KG1 (cell line): ENCODE measurements at places on chromosomes 2 and 18.

GRCh38 chr2:210224591-210224940 is 681 bp downstream of the ACADL start:
- DNase-seq = no peak

GRCh38 chr2:184524551-184525382 is 73.6 kb upstream of the ZNF804A start:
- DNase-seq = no peak

DNA sequence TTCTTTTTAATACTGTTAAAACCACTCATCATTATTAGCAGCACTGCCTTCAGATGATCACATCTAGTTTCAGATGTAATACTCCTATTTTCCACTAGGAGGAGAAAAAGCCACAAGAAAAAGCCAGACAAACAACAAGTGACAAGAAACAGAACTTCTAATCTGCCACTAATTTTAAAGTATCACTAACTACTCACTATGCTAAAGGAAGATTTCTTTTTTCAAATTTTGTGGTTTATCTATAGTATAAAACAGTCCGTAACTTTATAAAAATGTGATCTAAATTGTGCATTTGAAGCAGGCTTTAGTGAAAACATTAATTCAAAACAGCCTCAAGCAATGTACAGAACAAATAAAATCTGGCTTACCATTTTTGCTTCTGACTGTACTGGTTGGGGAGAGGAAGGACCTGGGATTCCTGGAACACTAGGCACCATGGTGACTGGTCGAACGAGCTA is 56.8 kb downstream of the ATF2 start:
- peak; percentile 12 for DNase-seq

GRCh38 chr2:189542145-189542882 is 38.3 kb downstream of the SLC40A1 start:
- no peak for DNase-seq

GRCh38 chr2:179020156-179020750 is 29.7 kb downstream of the CCDC141 start:
- no peak for DNase-seq

GRCh38 chr2:15189216-15189615 is 371.9 kb downstream of the NBAS start:
- no peak for DNase-seq

GRCh38 chr18:46497129-46497528 is 159.9 kb downstream of the LOXHD1 start:
- no peak for DNase-seq

- no peak for DNase-seq
These were observed 192.9 kb downstream of the HAUS1 start for GRCh38 chr18:46297124-46297523.

DNA sequence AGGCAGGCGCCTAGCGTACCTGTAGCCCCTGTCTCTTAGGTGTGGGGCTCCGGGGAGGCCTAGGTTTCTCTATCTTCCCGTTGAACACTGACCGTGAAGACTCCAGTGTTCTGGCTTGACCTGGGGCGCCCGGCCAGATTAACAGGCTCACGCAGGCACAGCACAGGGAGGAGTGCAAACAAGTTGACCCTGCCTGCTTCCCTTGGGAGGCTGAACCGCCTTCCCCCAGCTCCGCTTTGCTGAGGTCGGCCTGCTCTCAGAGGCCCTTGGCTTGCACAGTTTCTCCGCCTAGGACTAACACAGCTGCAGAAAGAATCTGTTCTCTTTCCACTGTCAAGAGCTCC is 567 bp downstream of the PCYOX1 start:
- no peak for DNase-seq

GRCh38 chr2:154495455-154495868 is 203.0 kb upstream of the KCNJ3 start:
- DNase-seq = no peak

DNA sequence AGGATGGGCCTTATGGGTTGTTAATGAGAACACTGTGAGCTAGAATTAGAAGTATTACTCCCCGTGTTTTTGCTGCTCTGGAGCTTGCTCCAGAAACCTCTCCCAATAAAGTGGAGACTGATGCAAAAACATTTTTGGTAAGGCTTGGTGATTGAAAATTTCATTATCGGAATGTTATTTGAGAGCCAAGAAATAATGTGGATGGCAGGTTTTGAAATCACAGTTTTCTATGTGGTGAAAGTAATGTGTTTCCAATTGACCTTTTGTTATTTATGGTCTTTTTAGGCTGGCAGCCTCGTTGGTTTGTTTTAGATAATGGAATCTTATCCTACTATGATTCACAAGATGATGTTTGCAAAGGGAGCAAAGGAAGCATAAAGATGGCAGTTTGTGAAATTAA is 5.1 kb downstream of the PLEKHA3 start:
- DNase-seq = no peak

DNA sequence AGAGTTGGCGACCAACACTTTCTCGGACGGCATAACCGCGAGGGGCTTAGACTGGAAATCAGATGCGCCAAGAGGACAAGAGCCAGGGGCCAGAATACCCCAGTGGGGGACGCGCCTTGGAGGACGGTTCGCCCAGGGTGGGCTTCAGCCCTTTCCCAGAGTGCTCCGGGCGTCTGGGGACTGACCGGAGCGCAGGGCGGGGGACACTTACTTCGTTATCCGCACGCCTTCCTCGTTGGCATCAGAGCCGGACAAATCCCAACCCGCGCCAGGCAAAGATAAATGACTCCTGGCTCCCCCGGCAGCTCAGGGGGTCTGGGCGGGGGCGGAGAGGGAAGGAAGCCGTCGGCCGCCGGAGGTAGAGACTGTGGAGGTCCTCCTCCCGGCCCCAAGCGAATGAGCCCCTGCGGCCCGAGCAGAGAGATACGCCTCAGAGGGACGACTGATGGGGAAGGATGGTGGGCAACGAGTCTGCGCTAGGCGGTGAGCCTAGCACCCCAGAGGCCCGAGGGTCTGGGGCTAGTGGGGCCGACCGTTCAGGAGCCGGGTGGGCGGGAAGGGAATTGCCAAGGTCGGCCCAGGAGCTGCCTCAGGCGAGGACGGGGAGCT is 4.7 kb upstream of the SATB2 start:
- no peak for DNase-seq

DNA sequence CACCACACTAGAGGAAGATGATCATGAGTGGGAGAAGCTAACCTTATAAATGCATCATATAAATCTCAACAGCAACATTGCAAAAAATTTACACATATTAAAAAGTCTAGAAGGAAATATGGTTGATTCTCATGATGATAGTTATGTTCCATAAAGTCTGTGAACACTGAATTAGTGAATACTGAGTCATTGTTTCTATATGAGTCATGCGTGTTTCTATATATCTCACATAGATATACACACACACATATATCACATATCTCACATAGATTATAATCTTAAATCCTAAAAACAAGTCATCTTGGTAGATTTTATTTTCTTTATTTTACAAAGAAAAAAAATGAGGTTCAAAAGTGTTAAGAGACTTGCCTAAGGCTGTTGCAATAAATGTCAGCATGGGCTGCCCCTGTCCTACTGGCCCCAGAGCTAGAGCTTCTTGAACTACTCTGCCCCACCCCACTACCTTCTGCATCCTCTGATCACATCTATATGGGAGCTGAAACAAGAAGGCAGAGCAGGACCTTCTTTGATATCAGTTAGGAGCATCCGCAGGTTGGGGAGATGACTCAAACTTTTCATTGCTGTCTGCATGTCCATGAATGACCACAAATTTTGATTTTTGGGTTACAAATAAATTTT is 81.8 kb upstream of the ADAM23 start:
- no peak for DNase-seq

GRCh38 chr2:239826786-239827522 is 198.2 kb downstream of the NDUFA10 start:
- no peak for DNase-seq

- no peak for DNase-seq
These were observed 175.8 kb downstream of the SRBD1 start for GRCh38 chr2:45435316-45435715.

DNA sequence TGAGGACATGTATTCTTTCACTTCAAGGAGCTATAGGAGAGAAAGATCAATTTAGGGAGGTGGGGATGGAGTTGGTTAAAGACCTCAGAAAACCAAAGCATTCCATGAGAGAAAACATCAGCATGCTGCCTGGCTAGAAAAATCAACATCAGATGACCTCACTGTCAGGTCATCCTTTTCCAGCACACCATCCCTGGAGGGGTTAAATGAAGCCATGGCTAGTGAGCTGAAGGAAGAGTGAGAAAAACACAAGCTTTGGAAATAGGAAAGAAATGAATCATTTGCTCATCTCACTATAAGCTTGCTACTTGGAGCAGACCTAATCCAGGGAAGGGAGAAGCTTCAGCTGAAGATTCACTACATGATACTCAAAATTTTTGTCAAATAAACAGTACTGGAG is 109.5 kb upstream of the ITGB6 start:
- DNase-seq = no peak

DNA sequence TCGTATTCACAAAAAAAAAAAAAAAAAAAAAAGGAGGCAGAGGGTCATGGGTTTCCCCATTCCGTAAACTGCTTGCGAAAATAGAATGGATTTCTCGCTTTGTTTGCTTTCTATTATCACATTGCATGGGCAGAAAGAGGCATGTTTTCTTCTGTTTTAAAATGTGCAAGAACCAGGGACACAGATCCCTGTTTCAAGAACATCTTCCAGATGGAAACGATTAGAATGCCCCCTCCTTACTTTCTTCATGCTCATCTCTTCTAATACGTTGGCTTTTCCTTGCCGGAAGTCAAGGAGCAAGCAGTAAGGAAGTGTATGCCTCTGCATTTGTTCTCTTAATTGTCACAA is 51.0 kb upstream of the ZNF516 start:
- DNase-seq = no peak

GRCh38 chr2:176521878-176522670 is 252.8 kb downstream of the MTX2 start:
- no peak for DNase-seq

DNA sequence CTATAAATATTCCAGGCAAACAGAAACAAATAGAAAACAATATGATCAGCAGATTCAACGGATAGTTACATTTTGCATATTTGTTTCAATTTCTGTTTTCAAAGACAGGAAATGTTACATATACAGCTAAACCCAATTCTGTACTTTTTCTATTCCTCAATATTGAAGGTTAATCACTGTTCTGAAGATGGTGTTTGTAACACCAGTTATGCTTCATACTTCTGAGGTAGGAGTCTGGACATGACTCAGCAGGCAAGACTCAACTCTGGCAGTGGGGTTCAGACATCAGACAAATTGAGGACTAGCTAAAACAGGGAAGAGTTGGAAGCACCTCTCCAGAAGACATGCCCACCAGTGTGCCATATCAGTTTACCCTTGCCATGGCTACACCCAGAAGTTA is 16.6 kb downstream of the SERPINB13 start:
- no peak for DNase-seq

DNA sequence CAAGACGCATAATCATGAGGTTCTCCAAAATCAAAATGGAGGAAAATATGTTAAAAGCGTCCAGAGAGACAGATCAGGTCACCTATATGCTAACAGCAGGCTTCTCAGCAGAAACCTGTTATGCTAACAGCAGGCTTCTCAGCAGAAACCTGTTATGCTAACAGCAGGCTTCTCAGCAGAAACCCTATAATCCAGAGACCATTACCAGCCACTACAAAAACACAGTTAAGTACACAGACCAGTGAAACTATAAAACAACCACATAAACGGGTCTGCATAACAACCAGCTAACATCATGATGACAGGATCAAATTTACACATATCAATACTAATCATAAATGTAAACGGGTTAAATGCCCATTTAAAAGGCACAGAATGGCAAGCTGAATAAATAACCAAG is 1548.4 kb upstream of the TMEFF2 start:
- DNase-seq = no peak

DNA sequence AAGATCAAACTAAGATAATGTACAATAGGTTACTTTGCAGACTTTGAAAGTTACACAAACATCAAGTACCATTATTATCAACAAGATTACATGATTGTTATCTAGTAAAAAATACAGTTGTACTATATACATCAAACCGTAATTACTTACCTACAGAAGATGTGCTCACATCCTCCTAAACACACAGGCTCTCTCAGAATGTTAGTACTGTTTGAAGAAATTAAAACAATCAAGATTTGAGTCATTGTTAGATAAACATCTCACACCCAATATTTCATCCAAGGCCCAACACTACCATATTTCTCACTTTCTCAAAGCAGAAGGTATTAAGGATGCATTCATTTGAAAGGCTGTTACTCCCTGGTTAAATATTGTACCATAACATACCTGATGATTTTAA is 12.6 kb downstream of the BARD1 start:
- DNase-seq = no peak

- DNase-seq = no peak
These were observed 34.1 kb upstream of the IL1RL1 start for GRCh38 chr2:102277202-102277700.

GRCh38 chr2:200658278-200658864 is 72.6 kb downstream of the AOX1 start:
- no peak for DNase-seq

DNA sequence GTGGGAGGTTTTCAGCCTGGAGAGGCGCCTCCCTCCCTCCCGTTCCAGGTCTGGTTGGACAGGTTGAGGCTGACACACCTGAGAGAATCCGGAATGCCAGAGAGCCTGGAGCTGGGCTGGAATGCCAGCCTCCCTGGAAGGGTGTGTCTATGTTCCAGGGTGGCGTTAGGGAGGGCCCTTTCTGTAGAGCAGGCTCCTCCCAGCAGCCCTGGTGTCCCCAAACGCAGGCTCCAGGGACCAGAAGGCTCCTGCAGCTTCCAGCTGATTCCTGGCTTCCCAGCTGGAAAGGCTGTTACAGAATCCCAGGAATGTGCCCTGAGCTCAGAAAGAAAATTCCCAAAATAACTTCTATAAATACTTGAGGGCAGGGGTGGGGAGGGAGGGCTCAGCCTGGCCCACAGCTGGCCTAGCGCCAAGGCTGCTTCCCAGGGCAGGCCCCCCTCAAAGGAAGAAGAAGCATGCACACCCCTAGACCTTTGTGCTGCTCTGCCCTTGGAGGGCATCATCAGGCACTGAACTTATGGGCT is 85.4 kb downstream of the STPG4 start:
- DNase-seq = no peak

- no peak for DNase-seq
These were observed 84.1 kb downstream of the CDK15 start for GRCh38 chr2:201890453-201890852.

DNA sequence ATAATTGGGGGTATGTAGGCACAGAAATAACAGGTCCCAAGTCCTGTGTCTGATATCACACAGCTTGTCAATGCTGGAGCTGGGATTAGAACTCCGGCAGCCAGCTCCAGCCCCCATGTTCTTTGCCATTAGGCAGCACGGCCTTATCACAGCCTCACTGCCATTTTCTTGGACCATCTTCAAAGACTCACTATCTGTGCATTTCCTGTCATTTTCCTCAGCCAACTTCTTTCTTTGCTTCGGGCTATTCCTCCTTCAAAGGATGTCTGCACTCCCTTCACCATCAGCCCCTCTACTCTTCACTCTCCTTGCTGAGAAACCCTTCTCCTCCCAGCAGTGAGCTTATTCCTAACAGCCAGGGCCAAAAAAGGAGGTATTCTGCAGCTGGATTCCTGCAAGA is 139.6 kb downstream of the GALNT14 start:
- DNase-seq = no peak

- DNase-seq = no peak
These were observed 19.6 kb downstream of the RDH14 start for GRCh38 chr2:18540872-18541271.
